ENCODE measurements at places on chromosomes 6 and 20.

DNA sequence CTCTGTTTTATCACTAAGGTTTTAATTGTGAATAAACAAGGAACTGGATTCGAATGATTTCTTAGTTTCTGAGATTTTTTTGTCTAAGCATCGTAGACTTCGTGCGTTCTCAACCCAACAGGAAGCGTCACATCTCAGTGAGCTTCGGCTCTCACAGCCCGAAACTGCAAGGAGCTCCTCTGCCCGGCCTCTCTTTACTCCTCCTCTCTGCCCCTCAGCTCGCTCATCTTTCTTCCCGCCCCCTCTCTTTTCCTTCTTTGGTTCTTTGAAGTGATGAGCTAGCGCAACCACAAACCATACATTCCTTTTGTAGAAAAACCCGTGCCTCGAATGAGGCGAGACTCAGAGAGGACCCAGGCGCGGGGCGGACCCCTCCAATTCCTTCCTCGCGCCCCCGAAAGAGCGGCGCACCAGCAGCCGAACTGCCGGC, 480 bp upstream of the NT5E start:
- no peak for DNase-seq

DNA sequence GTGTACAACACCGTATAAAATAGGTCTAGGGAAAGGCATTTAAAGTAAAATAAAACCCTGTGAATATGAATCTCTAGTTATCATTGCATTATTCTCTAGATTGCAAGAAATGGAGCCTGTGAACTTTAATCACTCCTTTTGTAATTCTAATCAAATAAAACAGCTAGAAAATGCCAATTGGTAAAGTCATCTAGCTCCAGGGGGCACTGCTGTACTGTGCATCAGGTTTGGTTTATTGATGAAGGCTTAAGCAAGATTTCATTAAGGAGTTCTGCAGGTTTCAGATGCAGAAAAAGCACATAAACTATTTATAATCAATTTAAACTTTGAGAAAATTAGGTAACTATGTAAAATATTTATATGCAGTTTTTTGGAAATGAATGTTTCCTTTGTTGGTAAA, 645.0 kb downstream of the PHF3 start:
- no peak for DNase-seq

DNA sequence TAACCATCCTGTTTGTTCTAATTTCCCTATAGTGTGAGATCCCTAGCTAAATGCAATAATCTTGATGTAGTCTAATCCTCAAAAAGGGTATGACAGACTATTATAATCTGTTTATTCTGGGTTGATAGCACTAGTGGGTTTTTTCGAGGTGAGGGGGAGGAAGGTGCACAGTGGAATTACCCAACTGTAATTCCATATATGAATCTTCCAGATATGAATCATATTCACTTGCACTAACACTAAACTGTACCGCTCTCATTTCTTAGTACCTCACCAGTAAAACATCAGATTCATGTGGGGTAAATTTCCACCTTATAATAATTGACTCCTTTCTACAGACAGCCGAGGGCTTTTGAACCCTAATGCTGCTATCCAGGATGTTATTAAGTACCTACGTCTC, 16.5 kb downstream of the NCOA7 start:
- DNase-seq, result no peak

DNA sequence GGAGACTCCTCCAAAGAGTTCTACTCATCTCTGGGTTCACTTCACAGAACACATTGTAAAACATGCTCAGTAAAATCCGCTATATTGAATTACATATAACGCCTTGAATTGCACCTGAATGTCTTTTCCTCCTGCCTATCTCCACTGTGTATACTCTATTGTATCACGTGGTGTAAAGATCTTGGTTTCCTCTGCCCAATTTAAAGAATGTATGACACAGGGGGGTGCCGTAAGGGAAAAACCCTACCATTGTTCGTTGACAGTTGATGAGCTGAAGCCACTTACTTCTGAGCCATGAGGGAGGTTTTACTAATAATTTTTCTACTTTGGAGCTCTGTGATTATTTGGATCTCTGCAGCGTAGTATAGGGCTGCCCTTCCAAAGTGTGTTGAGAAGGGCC, 6.0 kb downstream of the ASF1A start:
- DNase-seq, result no peak

- no peak for DNase-seq
Measured at GRCh38 chr20:33671573-33672288, 2.5 kb downstream of the NECAB3 start.
